ENCODE measurements at places on chromosomes 3 and 15.

DNA sequence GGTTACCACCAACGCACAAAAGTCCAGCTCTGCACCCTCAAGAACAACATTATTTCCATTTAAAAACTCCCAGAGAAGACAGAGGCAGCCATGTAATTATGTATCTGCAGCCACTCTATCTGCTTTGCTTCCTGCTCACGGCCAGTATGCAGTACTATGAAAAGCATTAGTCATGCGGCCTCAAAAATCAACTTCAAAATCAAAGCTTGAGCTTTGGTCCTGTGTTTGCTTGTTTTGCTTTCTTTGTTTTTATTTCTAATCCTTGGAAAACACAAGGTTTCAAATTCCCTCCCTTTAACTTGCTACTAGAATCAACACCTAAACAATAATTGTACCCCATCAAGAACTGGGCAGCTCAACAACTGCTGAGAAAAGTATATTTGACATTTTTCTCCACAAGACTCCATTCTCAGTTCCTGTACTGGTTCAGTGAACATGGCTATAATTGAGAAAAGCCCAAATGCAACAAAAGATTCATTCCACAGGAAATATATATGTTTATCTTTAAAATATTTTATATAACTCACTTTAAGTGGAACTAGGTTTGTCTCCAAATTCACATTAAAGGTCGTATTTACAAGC, 37.6 kb downstream of the GBE1 start:
- no peak for DNase-seq

GRCh38 chr3:141798448-141798845, 35.2 kb downstream of the GRK7 start:
- no peak for DNase-seq

- no peak for DNase-seq
Observed at GRCh38 chr15:36191459-36191858, 388.0 kb upstream of the CDIN1 start.

GRCh38 chr3:14127516-14128161, 2.8 kb downstream of the TMEM43 start:
- DNase-seq, result no peak

- no peak for DNase-seq
Observed at GRCh38 chr3:179181021-179181472, 32.9 kb downstream of the PIK3CA start.

DNA sequence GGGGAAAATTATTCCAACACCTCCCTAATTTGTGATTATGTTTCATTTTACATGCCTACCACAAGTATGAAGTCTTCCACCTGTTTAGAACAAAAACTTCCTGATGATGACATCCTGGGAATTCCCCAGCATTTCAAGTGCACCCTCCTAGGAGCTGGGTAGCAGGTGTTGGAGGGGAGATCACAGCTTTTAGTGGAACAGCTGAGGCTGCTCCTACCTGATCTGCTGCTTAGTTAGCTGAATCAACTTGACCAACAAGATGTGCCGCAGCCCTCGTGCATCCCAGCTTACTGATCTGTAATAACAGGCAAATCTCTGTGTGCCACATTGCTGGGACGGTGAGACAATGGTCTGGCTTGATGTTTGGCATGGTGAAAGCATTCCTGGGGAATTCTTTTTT, 29.7 kb downstream of the TRAK1 start:
- no peak for DNase-seq
